Keratinocyte (primary cell): ENCODE measurements at places on chromosomes 1 and 21. TPM values are rescaled to one million over a fixed set of nuclear protein-coding genes. Genes with fewer than 3 reads are reported as not detected.

DNA sequence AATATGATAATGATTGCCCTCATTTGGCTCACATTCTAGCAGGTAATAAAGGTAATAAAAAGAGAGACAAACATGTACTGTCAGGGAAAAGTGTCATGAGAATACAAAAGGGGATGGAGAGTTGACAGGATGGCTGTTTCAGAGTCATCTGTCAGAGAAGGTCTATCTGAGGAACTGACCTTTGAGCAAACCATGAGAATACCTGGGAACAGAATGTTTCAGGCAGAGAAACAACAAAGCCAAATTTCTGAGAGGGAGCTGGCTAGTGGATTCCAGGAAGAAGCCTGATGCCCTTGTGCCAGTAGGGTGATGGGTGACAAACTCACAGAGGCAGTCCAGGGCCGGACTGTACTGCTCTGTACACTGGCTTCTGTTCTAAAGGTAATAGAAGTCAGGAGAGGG is 107.2 kb downstream of the C1orf21 start:
- H3K4me3 ChIP-seq = no peak overlapping the region
- peaks cover 25% of the 10 kb centered on the region for H3K4me1 ChIP-seq
- no peaks in the 10 kb centered on the region for H3K27me3 ChIP-seq
- H3K27ac ChIP-seq = no peak overlapping the region

DNA sequence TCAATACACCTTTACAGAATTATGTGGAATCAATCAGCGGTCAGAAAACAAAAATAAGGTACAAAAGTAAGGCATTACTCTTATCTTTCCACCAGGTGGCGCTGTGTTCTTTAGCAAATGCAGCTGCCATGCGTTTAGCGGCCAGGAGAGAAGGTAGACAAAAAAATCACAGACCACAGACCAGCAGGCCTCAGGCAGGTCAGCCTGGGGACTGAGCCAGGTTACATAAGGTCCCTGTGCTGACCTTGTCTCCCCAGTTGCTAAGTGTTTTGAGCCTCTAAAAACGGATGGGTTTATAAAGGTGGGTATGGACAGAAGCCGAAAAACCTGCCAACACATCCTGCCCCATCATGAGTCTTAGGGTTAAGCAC is 2.8 kb downstream of the RGS16 start:
- H3K4me1 ChIP-seq = peaks cover 8% of the 10 kb centered on the region
- no peak overlapping the region for H3K4me3 ChIP-seq
- DNase-seq = no peak

DNA sequence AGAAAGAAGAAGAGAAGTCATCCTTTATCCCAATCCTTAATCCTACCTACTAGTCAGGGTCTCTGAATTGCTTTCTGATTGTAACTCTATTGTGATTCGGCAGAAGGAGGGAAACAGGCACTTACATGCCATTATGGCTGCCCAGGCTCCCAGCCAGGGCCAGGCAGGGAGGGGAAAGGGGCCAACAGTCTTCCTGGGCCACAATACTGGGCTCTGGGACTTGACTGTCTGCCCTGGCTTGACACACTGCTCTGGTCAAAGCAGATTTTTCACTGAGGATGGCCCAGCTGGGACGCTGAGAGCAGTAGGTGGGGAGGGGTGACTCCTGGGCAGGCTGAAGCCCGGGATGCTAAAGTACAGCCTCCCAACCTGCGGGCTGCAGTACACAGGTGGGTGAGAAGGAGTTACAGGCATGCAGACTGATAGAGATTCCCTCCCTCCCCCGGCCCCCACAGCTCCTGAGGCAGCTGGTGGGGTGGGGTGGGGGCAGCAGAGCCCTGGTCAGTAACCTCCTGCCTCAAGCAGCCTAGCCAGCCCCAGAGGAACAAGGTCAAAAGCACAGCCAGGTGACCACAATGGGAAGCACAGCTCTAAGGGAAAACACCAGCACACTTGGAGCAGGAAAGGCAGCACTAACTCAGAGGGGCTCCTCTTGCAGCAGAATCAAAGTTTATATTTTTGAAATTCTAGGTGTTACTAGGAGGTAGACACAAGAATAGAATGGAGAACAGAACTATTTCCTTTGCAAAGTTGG is 25.3 kb downstream of the KCND3 start:
- no peaks in the 10 kb centered on the region for H3K4me1 ChIP-seq
- no peak for DNase-seq
- no peak overlapping the region for H3K27ac ChIP-seq
- H3K27me3 ChIP-seq = peaks cover 20% of the 10 kb centered on the region

Gene HSD3B2
- not detected in 3 replicates for polyA plus RNA-seq

Gene C1QTNF12
- polyA plus RNA-seq = 0.15 to 0.46 TPM (median 0.18 TPM) in 3 replicates

DNA sequence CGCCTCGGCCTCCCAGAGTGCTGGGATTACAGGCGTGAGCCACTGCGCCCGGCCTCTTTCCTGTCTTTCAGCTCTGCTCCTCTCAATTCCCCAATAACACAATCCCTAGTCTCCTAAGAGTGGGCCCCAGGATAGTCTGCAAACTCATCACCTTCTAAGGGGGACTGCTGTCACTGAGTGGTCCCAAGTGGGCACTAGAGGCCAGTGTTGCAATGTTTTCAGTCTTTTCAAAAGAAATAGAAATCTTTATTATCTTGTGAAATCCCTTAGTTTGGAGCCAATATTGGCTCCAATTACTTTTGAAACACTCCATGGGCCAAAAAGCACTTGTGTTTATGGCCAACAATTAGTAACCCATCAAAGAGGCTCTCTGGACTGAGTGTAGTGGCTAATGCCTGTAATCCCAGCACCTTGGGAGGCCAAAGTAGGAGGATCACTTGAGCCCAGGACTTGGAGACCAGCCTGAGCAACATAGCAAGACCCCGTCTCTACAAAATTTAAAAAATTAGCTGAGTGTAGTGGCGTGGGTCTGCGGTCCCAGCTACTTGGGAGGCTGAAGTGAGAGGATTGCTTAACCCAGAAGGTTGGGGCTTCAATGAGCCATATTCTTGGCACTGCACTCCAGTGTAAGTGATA is 28.6 kb upstream of the ZNF697 start:
- H3K4me1 ChIP-seq = peaks cover 33% of the 10 kb centered on the region
- H3K36me3 ChIP-seq = no peaks in the 10 kb centered on the region
- no peak for DNase-seq
- H3K27ac ChIP-seq = no peak overlapping the region
- no peaks in the 10 kb centered on the region for H3K27me3 ChIP-seq

Gene RPS6KA1
- 65.9 to 82.9 TPM (median 73.8 TPM) in 3 replicates for polyA plus RNA-seq

DNA sequence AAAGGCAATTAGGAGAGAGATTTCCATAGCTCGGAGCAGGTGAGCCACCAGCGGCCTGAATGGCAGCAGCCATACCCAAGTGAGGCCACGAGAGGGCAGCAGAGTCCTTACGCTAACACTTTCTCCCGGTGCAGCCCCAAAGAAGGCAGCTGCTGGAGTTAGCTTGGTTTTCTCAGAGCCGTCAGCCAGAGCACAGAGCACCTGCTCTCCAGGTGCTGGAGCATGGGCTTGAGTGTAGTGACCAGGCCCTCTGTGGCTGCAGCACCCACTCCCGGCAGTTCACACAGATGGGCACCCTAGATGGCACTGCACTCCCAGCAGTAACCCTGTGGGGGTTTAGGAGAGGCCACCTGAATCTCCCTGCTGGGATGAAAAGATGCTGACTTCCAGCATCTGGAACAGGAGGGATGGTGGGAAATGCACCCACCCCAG is 45.8 kb downstream of the TMCC2 start:
- H3K36me3 ChIP-seq = no peaks in the 10 kb centered on the region
- no peak for DNase-seq
- H3K27me3 ChIP-seq = no peaks in the 10 kb centered on the region

Gene HAO2
- polyA plus RNA-seq = not detected in 3 replicates

DNA sequence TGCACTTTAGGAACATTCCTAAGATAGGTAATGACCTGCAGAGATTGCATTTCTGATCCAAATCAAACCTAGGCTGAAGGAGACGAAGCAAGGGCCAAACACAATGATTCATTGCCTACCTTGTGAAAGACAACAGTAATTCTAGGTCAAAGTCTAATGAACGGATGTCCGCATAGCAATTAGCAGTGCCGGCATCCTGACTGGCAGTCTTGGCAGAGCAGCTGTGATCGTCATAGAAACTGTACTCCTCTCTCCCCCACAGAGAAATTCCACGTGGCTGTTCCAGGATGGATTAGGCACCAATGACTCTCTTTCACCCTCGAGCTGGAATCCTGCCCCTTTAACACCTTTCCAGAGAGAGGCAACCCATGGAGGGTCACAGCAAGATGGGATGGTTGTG is 28.9 kb upstream of the VAV3 start:
- no peaks in the 10 kb centered on the region for H3K36me3 ChIP-seq
- H3K4me3 ChIP-seq = no peak overlapping the region
- H3K27ac ChIP-seq = no peak overlapping the region
- peaks cover 16% of the 10 kb centered on the region for H3K4me1 ChIP-seq
- no peak for DNase-seq
- no peaks in the 10 kb centered on the region for H3K27me3 ChIP-seq

DNA sequence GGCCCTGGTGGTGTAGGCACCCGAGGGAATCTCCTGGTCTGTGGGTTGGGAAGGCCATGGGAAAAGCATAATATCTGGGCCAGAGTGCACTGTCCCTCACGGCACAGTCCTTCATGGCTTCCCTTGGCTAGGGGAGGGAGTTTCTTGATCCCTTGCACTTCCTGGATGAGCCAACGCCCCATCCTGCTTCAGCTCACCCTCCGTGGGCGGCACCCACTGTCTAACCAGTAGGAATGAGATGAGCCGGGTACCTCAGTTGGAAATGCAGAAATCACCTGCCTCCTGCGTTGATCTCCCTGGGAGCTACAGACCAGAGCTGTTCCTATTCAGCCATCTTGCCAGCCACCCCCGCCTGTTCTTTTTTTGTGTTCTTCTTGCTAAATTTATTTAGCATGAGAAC is 134.4 kb downstream of the LEPR start:
- H3K36me3 ChIP-seq = no peaks in the 10 kb centered on the region
- no peaks in the 10 kb centered on the region for H3K27me3 ChIP-seq
- H3K4me1 ChIP-seq = no peaks in the 10 kb centered on the region
- DNase-seq = no peak

GRCh38 chr1:189669846-189670245 is 807.8 kb downstream of the BRINP3 start:
- H3K4me1 ChIP-seq = no peaks in the 10 kb centered on the region
- H3K4me3 ChIP-seq = no peak overlapping the region
- no peak for DNase-seq
- H3K27me3 ChIP-seq = no peaks in the 10 kb centered on the region
- no peaks in the 10 kb centered on the region for H3K36me3 ChIP-seq
- H3K27ac ChIP-seq = no peak overlapping the region

DNA sequence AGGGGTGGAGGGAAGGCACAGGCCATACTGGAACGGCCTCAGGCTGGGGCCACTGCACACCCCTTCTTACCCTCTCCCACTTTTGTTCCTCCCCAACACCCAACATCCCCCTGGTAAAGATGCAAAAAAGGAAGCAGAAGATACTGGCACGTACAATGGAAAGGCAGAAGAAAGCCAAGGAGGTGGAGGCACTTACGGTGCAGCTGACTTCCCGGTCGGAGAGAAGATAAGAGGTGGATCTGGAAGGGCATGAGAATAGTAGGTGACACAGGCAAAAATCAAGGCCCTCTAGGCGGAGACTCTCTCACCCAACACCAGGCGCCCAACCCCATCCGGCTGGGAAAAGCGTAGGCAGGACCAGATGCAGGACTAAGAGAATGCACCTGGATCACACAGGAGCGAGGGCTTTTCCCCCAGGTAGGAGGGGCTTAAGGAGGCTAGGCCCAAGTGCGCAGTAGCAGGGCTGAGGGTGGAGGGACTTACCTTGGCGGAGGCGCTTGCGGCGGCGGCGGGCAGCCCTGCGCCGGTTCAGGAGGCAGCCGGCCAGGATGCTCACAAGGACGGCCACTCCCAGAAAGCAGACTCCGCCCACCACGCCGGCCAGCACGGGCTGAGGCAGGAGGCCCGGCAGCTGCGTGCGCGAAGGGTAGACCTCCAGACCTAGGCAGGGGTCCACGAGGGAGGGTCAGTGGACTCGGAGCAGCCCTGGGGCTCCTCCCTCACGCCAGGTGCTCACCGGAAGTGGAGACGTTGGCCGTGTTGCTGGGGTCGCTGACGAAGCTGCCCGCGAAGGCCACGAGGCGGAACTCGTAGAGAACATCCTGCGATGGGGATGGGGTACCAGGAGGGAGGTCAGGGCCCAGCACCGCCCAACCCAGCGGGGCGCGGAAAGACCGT is 4.1 kb upstream of the TAGLN2 start:
- H3K4me3 ChIP-seq = peak overlapping the region; percentile 28
- peak overlapping the region; percentile 56 for H3K27ac ChIP-seq
- peaks cover 40% of the 10 kb centered on the region for H3K4me1 ChIP-seq
- DNase-seq = peak; percentile 95
